Activated CD4-positive, CD25-positive, alpha-beta regulatory T cell treated with anti-CD3 and anti-CD28 coated beads, Interleukin-2, amount 50 U/mL, for 16 hours (primary cell): ENCODE measurements at places on chromosomes 11 and 22.

DNA sequence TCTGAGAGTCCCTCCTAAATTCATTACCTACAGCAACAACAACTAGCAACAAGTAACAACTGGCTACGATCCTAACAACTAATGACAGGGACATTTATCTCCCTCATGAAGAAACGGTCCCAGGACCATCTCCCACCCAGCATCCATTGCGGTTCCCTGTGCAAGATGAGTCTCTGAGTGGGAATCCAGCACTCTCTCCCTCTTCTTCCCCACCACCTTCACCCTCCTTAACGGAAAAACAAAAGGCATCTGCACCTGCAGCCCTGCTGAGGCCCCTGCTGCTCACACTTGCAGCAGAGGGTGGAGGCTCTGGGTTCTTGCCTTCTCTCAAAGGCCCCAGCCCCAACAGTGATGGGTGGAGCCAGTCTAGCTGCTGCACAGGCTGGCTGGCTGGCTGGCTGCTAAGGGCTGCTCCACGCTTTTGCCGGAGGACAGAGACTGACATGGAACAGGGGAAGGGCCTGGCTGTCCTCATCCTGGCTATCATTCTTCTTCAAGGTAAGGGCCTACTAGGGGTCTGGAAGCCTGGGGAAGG lies at the start of gene CD3G:
Gene CD3G (plus strand): TSS at position 364 of the 535 bp plus-strand sequence. CDS start 80 bp downstream, at position 444.
- DNase-seq = peak; percentile 44

- DNase-seq = no peak
Measured at GRCh38 chr11:35148163-35148837, 9.3 kb downstream of the CD44 start.

GRCh38 chr11:64092111-64092760 lies 56.5 kb downstream of the FLRT1 start:
- no peak for DNase-seq

DNA sequence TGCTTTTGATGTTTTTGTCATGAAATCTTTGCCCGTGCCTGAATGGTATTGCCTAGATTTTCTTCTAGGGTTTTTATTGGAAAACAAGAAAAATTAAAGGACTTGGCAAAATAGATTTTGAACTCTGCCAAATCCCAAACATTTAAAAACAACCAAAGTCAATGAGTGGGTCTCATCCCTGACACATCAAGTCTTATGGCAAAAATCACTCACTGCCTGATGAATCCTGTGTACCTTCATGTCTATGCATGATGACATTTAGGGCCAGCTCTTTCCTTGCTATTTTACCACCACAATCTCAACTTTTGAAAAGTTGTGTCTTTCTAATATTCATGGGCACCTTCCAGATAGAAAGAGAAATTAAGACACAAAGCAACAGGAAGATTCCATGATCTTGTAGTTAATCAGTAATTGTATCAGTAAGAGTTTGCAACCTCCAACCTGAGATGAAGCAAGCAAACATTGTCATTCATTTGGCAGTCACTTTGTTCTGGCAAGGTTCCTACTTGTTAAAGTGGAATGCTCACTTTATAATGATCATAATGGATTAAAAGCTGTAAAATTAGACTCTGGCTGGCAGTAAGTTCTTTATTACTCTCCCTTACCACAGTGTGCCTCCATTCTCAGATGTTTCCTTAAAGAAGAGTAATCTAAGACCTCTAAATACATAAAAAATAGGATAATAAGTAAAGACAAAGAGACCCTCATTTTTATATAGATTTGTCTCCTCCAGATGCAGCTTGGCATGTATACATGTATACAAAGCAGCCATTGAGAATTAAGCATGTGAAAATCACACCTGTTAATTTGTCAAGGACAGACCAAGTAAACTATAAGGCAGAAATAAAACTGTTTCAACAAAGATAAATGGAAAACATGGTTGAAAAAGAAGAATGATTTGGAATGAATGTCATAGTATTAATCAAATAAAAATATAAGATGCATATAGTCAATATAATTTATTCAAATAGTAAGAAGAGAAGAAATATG lies 51.6 kb downstream of the ETS1 start:
- no peak for DNase-seq

GRCh38 chr22:40955571-40955970 lies 4.4 kb downstream of the RBX1 start:
- DNase-seq = no peak

GRCh38 chr22:31247726-31248125 lies 35.6 kb downstream of the LIMK2 start:
- DNase-seq = no peak

DNA sequence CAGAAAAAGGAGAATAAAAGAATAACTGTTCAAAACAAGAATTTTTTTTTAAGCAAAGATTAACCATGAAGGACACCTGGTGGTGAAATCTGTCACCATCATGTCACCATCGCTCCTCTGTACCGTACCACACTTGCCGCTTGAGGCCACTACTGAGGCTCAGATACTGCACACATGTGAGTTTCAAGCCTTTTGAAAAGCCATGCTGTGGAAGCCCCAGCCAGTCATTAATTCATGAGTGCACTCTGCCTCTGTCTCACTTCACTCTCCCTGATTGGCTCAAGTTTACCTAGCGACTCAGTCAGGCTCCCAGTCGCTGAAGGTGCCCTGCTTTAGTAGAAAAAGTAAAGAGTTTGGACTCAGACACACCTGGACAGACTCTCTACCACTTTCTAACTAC lies 6.6 kb upstream of the MS4A12 start:
- no peak for DNase-seq

GRCh38 chr11:57834852-57835251 lies 73.2 kb downstream of the CTNND1 start:
- no peak for DNase-seq

DNA sequence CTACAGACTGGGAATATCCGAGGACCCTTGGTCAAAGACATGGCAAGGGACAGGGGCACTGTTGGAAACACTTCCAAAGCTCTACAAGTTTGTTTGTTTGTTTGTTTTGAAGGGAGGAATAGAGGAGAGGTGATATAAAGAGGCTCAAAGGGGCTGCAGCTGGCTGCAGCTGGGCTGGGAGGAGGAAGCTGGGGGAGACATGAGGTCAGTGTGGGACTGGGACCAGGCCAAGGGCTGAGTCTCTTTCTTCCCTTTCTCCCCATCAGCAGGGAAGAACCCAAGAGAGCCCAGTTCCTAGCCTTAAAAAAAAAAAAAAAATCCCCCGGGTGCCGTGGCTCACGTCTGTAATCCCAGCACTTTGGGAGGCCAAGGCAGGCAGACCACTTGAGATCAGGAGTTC lies 5.0 kb downstream of the RHOG start:
- no peak for DNase-seq

DNA sequence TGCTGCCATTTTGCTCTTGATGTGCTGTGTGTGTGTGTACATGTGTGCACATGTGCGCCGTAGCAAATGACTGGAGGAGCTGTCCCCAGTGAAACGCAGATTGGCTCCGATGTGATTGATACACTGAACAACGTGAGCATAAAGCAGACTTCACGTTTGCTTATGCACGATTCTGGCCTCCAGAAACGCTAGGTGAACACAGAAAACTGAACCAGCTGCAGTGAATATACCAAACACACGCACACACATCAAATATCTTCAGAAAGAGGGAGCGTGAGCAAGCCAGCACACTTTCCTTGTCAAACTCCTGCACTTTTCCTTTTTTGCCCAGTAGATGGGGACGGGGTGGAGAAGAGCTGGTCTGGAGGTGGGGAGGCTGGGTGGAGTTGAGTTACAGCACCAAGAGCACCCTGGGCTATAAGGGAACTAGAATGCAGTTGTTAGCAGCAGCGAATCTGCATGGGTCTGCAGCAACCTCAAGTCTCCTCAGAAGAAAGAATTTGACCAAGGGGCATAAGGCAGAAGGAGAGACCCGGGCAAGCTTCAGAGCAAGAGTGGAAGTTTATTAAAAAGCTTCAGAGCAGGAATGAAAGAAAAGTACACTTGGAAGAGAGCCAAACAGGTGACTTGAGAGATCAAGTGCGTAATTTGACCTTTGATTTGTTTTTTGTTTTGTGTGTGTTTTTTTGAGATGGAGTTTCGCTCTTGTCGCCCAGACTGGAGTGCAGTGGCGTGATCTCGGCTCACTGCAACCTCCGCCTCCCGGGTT lies 77.8 kb upstream of the CADM1 start:
- no peak for DNase-seq
